Liver (tissue), 10 donors: ENCODE measurements at places on chromosomes 6 and 20.

DNA sequence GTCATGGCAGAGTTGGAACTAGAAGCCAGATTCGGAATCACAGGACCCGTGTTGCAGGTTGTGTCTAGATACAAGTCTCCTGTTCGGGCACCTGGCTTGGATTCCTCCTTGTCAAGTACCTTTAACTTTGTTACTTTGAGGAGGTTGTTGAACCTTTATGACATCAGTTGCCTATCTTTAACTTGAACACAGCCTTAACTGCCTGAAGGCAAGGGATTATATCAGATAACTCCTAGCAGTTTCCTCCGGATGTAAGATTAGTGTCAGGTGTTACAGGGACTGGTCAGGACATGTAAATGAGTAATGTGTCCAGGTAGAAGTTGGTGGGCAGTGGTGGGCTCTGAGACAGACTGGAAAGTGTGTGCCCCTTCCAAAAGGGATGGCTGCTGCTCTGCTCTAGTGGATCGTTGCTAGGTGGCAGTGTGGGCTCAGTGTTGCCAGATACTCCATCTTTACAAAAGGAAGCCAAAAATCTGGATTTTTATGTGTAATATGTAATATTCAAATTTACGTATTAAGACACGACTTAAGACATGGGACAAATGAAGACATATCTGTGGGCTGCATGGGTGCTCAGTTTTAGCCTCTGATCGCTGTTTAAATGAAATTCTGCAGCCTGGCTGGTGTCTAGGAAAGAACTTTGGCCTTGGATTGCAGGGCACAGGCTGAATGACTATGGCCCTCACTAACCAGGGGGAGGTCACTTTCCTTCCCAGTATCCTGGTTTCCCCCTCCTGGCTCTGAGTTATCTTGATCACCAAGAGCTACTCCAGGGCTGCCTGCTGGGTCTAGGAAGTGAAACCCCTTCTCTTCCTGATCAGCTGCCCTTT is 27.1 kb downstream of the CHMP4B start:
- DNase-seq = no peak

GRCh38 chr20:6654513-6655252 is 112.8 kb upstream of the BMP2 start:
- no peak for DNase-seq

- DNase-seq = no peak
Observed at GRCh38 chr6:142827991-142828390, 117.0 kb downstream of the HIVEP2 start.

DNA sequence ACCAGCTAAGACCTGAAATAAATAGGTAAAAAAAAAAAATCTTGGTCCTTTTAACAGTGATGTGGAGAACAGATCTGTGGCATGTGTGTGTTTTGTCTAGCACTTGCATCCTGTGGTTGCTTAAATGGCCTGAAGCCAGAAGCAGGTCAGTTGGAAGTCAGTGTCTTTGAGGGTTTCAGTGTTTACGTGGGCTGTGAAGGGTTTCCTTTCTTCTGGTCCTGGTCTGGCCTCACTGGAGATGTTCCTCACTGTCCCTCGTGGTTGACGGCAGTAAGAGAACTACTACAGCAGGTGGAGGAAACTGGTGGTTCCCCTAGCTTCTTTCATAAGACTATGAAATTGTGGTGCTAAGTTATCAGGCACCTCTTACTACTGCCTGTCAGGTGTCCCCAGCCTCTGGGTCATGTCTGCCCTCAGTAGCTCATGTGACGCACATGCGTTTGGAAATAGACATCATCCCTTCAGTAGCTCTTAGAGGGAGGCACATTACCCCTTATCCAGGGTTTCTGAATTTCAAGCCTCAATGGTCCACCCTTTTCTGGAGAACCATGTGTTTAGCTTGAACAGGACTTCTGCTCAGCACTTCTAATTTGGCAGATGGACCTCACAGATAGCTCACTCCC is 59.4 kb upstream of the SCP2D1 start:
- DNase-seq = no peak

DNA sequence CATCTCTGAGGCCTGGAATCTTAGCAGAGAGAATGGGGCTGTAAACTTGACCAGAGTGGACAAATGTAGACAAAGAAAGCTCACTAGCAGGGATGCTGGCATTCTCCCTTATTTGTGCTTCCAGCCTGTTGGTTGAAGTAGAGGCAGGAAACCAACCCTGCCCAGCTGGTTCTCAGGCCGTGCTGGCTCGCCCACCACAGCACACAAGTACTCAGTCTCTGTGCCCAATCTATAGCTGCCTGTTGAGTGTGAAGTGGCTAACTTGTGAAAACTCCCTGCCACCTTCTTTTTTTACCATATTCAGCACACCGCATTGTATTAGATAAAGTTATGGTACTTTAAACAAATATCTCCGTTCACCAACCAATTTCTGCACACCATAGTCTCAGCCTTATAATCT is 37.3 kb downstream of the HDDC2 start:
- DNase-seq = no peak

DNA sequence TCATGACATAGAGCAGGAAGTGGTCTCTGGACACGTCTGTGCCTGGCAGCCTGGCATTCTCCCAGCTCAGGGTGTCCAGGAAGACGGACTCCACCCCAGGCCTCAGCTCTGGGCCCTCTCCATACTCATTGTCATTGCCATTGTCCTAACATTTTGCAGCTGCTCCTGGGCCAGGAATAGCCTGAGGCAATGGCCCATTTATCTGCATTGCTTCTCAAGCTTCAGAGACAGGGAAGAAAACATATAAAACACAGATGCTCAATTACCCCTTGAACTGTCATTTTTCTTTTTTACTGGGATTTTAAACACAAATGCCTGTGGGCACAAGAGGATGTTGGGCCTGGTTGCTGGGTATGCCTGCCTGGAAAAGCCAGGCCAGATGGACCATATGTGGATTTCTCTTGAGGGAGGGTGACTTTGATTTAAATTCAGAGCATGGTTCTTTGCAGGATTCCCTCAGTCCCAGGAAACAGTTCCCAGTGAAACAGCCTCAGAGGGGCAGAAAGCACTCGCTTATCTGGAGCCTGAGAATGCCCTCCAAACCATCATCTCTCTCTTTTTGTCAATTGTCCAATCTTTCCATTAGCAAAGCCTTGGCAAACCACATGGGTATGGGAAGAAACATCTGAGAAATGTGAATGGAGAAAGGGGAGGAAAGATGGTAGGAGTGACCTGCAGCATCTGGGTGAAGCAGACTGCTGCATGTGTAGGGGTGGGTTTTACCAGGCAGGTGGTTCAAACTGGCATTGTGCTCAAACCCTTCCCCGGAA is 17.9 kb downstream of the LAMP5 start:
- no peak for DNase-seq

DNA sequence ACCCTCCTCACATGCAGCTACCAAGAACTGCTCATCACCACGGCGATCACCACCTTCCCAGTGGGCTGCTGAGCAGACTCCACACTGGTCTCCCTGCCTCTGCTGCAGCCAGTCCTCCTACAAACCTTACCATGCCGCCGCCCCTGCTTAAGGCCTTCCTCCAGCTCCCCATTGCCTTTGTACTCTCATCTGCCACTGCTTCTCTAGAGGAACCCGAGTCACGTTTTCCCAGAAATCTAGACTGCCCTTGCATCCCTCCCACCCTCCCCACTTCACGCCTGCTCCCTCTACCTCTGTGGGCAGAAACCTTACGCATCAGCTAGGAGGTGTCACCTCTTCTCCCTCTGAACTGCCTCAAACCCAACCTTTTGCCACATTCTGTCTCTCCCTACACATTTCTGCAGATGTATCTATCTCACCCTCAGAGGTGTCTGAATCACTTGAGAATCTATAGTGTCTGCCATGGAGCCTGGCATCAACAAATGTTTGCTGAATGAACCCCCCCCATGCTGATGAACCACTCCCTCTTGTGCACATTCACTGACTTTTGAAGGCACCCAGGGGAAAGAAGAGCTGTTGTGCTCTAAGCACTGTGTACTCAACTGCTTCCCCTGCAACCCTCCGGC is 4.3 kb downstream of the E2F1 start:
- no peak for DNase-seq

- DNase-seq = no peak
Observed at GRCh38 chr6:156485150-156485549, 292.0 kb upstream of the ARID1B start.

DNA sequence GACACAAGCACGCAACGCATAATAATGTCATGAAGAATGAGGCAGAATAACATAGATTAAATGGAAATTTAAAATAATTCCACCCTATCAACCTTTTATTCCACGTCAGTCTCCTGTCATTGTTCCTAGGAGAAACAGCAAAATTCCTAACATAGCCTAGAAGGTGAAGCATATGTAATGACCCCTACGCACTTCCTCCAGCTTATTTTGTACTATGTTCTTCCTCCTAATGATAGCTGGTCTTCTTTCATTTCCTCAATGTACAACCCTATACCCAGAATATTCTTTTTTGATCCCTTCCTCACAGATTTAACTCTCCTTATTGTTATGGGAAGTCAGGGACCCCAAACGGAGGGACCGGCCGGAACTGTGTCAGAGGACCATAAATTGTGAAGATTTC is 122.0 kb upstream of the CARMIL1 start:
- no peak for DNase-seq

- no peak for DNase-seq
Observed at GRCh38 chr6:80148220-80148619, 41.7 kb downstream of the BCKDHB start.

DNA sequence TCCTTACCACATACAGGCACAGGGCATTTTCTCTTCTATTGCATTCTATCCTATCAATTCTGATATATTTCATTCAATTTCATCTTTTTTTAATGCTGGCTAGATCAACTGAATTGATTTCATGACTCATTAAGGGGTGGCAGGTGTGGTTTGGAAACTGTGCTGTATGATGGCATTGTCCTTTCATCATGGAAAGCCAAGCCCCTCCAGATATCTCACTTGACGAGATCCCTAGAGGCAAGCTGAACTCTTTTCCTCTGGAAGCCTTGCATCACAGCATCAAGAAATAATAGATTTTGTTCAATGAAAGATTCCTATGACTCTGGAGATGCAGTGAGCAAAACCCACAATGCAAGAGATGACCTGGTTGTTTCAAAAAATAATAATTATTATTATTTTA is 401.2 kb downstream of the PREX1 start:
- no peak for DNase-seq

- no peak for DNase-seq
Observed at GRCh38 chr6:164379795-164380194, 929.6 kb downstream of the C6orf118 start.

- no peak for DNase-seq
Observed at GRCh38 chr6:28135393-28135792, 6.3 kb upstream of the ZKSCAN8 start.

DNA sequence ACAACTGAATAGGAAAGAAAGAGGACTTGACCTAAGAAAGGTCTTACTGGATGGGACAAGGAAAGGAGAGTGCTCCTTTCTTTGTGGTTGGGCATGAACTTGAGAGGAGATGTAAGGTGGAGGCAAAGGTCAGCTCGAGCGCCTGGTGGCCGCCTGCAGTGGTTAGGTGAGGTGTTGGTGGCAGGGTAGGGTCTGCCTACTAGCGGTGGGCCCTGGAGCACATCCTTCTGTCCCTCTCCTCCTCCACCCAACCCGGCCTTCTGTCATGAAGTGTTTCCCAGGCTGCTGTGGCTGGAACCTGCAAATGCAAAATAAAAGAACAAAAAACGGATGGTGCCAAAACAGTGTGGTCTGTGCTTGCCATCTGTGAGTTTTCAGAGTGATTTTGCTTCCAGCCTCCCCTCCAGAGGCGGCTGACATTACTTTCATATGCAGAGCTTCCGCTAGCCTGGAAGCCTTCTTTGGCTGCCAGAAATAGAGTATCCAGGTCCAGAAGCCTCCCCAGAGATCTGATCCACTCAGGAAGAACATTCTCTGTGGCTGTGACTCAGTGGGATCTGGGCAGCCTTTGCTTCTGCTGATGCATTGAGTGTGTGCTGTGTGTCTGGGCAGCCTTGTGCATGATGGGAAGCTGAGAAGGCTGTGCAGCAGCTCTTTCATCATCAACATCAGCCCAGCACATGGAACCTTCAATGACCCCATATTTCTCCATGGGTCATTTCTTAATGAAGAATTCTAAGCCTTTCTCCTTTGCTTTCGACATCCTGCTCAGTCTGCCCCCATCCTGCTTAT is 79.8 kb upstream of the FAM184A start:
- no peak for DNase-seq

DNA sequence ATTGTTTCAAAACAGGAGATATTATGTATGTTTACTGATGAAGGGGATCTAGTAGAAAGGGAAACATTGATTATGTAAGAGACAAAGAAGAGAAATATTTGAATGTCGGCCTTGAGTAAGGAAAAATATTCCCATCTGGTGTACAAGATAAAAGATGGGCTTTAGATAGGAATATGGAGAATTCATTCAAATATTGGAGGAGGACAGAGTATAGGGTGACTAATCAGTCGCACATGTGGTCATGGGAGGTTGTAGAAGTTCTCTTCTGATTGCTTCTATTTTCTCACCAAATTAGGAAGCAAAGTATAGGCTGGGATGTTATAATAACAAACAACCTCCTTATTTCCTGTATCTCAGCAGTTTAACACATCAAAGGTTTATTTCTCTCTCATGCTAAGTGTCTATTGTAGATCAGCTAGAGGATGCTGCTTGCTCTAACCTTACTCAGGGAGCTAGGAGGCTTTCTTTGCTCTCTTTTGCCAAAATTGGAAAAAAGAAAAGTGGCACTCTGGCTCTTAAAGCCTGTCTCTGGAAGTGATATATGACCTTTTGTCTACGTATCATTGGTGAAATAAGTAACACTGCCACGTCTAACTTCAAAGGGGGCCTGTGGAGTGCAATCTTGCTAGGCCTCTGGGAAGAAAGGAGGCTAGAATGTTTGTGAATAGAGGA is 1.2 kb upstream of the HDDC2 start:
- no peak for DNase-seq

DNA sequence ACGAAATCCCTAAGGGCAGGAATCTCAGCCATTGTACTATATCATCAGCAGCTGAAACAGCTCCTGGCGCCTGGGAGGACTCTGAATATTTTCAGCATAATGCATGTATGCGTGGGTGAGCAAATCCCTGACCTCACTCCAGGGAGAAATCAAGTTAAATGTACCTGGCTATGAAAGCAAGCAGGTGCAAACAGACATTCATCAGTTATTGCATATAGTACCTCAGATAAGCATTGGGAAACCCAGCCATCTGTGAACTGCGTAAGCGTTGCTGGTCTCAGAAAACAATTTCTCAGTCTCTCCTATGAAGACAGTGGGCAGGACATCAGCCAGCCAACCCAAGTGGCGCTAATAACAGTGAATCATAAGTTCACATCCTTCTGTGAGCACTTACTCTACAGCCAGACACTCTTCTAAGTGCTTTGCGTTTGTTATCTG is 622.6 kb downstream of the EPM2A start:
- DNase-seq = no peak

GRCh38 chr6:154840363-154840762 is 107.1 kb downstream of the SCAF8 start:
- DNase-seq = no peak

GRCh38 chr20:38804682-38805501 is 605 bp upstream of the PPP1R16B start:
- no peak for DNase-seq
